ENCODE measurements at places on chromosomes 5 and 9.

- DNase-seq: peak; percentile 59
Measured at GRCh38 chr9:114769624-114770023, 36.2 kb downstream of the TNFSF15 start.

DNA sequence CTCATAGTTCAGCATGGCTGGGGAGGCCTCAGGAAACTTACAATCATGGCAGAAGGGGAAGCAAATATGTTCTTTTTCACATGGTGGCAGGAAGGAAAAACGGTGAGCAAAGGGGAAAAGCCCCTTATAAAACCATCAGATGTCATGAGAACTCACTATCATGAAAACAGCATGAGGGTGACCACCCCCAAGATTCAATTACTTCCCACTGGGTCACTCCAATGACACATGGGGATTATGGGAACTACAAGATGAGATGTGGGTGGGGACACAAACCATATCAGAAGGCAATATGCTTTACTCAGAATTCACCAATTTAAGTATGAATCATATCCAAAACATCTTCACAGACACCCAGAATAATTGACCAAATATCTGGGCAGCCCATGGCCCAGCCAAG, 19.7 kb downstream of the MAT2B start:
- no peak for DNase-seq

- DNase-seq: no peak
Measured at GRCh38 chr5:128084228-128085167, 932 bp downstream of the SLC12A2 start.

DNA sequence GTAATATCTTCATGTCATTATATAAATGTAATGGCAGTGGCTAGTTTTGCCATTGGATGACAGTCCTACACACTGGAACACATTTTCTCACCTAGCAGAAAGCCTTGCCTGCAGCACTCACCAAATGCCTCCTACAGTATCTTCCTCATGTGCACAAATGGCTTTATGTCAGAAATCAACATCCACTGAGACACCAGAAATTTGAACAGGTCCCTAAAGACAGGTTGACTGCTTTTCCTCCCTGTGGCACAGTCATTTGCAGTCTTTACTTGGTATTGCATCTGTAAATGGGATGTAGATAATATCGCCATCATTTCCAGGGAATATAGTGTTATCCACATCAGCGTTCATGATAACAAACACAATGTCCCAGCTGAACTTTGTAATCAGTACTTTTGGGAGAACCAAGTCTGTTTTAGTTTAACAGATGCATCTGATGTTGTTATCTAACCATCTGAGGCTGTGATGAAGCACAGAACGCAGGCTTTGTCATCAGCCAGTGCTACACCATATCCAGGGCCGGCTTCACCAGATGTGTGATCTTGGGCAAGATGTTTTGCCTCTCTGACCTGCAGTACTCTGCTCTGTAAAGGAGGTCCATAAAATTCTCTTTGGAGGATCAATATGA, 83.9 kb upstream of the TAS2R1 start:
- DNase-seq: no peak

DNA sequence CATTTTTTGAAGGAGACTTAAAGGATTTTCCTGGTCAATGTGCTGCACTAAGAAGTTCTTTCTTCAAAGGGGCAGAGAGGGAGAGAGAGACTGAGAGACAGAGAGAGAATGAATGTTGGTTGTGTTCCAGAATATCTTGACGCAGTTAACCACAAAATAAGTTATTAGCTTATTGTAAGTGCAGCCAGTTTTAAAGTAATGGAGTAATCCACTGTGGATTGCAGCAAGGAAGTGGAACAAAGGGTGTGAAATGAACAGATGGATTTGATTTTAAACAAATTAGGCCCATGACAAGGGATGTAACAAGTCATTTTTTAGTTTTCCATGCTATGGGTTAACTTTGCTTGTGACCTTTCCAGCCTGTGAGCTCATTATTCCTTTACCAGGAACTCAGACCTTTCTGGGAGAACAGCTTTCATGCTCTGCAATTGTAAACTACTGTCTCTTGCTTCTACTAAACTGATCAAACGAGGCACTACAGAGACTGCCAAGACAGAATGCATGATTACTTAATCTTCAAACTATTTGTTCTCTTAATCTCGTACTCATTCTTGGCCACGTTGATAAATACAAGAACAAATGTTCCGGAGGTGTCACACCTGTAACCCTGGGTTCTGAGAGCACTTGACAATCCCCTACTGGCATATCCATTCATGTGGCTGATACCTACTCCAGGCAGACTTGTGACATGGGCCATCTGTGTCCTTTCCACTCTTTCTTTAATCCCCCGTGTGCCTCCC, 131.1 kb downstream of the TLE1 start:
- DNase-seq: no peak

GRCh38 chr9:1050125-1050895, at the start of gene DMRT2:
Gene DMRT2 (plus strand): TSS chr9:1050357. CDS start chr9:1051614, 1,257 bp downstream.
- DNase-seq: peak; percentile 84
